ENCODE measurements at places on chromosomes 16 and 17.

DNA sequence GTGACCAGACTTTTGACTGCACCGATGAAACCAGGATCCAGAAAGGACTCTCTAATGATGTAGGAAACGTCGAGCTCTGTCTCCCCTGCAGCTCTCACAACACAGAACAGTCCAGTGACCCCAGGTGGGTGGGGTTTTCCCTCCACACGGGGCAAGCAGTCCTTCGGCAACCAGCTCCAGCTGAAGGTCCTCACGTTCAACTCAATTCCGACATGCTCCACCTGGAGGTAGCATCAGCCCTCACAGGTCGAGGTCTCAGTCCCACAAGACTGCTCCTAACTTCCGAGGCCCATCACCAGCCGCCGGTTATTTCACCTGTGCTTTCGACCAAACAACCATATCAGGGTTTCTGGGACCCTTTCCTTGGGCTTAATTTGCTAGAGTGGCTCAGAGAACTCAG, 28.2 kb downstream of the ITGAE start:
- no peak for DNase-seq

GRCh38 chr17:45868276-45868675, 23.6 kb downstream of the SPPL2C start:
- DNase-seq = no peak

DNA sequence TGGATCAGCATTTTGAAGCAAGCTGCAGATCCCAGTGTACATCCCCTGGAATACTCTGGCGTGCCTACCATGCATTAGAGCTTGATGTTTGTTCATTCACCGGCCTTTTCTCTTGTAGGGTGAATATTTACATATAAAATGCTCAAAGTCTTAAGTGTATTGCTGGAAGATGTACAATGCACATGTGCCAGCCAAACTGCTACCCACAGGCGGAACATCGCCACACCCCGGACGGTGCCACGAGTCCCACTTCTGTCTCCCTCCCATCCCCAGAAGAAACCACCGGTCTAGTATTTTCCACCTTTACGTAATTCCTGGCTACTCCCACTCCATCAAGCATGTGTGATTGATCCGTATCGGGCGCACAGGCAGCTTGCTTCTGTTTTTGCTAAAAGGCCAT, 4.1 kb downstream of the SLC38A8 start:
- DNase-seq = no peak

- DNase-seq = peak; percentile 44
These were observed 45.1 kb downstream of the SOCS3 start for GRCh38 chr17:78314683-78315354.

- DNase-seq = peak; percentile 48
These were observed 80.6 kb downstream of the LMF1 start for GRCh38 chr16:890217-890616.

- peak; percentile 32 for DNase-seq
These were observed 8.8 kb downstream of the TAX1BP3 start for GRCh38 chr17:3659541-3660111.

- no peak for DNase-seq
These were observed 60.4 kb downstream of the PGS1 start for GRCh38 chr17:78438694-78439325.

All from K562 (cell line).